LHCN-M2 (cell line): ENCODE measurements at places on chromosomes 4 and X. TPM values are rescaled to one million over a fixed set of nuclear protein-coding genes. Genes with fewer than 3 reads are reported as not detected.

The SPANXC gene
- total RNA-seq: not detected in 2 replicates

The ATP7A gene
- total RNA-seq: 6.7 and 7.2 TPM in 2 replicates

The SUPT20HL2 gene
- total RNA-seq: not detected in 2 replicates

The DCAF12L2 gene
- total RNA-seq: not detected in 2 replicates

The MAGEE2 gene
- total RNA-seq: not detected in 2 replicates

The TEC gene
- total RNA-seq: 6.8 and 7.3 TPM in 2 replicates

The CT83 gene
- total RNA-seq: not detected in 2 replicates

The WDR17 gene
- 0.11 and 0.26 TPM in 2 replicates for total RNA-seq

The MTMR8 gene
- not detected in 2 replicates for total RNA-seq

The PLP1 gene
- total RNA-seq: 0.17 TPM in 1 of 2 replicates, not detected in the other

The PAGE5 gene
- total RNA-seq: not detected in 2 replicates

DNA sequence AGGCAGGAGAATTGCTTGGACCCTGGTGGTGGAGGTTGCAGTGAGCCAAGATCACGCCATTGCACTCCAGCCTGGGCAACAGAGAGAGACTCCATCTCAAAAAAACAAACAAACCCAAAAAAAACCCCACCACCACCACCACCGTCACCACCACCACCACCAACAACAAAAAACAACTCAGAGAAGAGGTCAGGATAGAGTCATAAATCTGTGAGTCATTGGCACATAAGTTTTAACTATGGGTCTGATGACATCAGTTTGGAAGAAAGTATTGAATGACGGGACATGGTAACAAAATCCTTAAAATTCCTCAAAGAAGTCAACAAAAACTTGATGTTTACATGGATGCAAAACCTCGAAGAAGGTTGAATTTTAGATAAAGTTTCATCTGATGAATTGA is 288.0 kb upstream of the SFRP2 start:
- peak; percentile 74 for DNase-seq

DNA sequence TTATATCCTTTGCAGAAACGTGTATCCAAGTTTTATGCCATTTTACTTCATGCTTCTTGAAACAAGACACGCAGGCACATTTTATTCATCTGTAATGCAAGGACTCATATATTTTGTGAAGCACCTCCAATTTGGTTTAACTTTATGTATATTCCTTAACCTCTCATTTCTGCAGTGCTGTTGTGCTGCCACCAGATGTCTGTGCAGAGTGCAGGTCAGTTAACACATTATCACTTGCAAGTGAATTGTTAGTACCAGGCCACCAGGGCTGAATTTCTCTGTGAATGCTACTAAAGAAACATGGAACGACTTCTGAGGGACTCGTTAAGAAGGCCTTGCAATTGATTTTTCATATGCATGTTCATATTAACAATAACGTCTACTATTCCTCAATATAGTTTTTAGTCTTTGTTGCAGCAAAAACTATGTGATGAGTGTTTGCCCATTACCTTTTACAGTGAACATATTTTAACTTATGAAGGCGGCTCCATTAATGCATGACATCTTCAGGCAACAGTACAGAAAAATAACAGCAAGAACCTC is 770.3 kb downstream of the NLGN4X start:
- DNase-seq: no peak

GRCh38 chr4:149706942-149707341 is 108.7 kb downstream of the IQCM start:
- no peak for DNase-seq

DNA sequence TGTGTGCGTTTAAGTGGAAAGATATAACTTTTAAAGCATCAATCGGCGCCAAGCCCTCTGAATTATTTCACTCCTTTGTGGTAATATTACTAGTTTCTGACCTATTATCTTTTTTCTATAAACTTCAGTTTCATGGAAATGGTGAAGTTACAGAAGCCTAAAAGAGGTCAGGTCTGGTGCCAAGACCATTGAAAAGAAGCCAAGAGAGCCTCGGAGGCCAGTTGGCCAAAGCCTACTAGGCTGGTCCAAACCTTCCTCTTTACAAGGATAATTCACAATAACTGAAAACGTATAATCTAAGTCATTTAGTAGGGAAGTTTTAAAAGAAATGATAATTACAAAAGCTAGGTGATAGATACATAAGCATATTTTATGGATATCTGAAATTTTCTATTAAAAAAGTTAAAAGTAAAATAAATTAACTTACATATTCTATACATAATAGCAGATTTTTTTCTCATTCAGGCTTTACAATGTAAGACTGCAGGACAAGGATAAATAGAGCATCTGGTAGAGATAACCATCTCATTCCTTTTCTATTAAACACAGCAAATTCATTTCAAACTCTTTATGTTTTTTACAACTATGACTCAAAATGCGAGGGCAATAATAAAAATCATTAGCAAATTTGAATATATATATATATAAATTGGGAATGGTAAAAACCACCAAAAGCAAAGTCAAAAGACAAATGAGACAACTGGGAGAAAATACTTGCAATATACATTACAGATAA is 49.2 kb downstream of the WDFY3 start:
- no peak for DNase-seq

DNA sequence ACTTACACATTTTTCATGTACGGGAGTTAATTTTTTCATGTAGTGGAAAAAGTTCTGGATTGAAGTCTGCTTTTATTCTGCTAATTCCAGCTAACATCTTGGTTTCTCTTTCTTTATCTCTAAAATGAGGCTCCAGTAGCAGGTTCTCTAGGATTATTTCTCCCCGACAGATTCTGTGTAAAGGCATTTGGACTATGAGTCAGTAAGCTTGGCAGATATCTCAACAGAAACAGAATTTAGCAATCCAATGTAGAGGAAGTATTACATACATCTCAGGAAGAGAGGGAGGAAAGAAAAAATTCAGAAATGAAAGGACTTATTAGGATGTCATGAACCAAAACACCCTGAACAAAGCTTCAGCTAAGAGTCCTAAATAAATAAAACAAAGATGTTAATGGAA is 1682.3 kb upstream of the TENM3 start:
- no peak for DNase-seq

GRCh38 chr4:9875516-9875915 is 94.1 kb downstream of the DRD5 start:
- DNase-seq: no peak

DNA sequence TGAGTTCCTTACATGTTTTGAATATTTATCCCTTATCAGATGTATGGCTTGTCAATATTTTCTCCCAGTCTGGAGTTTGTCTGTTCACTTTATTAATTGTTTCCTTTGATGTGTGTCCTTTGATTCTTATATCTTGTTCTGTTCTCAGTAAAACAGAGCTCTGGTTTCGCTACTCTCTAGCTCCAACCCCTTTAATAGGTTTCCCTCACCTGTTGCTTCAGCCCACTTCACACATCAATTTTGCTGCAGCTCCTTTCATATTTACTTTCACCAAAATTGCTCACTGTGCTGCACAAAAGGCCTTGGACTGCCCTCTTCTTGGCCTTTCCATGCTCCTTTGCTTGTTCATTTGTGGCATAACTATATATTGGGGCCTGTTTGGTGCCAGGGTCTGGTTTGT is 85.1 kb downstream of the CFAP299 start:
- DNase-seq: no peak

- no peak for DNase-seq
Measured at GRCh38 chrX:37812110-37812509, 32.3 kb downstream of the CYBB start.

DNA sequence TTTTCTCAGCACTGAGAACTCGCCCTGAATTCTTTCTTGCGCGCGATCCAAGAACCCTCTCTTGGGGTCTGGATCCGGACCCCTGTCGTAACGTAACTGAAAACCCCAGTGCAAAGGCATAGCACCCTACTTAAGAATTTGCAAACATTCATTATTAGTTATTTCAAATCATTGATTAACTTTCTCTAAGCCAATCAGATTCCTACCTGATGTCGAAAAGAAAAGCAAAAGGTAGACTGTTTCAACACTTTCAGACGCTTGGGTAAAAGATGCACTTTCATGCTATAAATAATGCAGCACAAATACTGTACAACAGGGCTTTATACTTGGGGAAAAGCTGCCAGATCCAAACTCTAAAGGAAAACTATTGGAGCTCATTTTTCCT is 817 bp upstream of the WDR19 start:
- DNase-seq: no peak

DNA sequence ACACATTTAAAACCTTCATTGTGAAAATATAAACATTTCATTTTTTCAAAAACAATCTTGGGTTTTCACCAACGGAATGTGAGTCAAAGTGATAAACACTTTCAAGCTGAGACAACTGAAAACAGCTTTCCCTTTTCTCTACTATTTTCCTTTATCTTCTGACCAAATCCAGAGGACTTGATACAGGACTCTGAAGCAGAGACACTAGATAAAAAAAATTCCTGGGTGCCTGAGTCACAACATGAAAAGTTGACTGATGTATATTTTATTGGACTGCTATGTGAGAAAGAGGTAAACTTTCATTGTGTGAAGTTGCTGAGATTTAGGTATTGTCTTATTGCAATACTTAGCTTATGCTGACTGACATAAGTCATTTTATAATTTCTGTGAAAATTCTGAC is 411.2 kb downstream of the SPOCK3 start:
- no peak for DNase-seq

DNA sequence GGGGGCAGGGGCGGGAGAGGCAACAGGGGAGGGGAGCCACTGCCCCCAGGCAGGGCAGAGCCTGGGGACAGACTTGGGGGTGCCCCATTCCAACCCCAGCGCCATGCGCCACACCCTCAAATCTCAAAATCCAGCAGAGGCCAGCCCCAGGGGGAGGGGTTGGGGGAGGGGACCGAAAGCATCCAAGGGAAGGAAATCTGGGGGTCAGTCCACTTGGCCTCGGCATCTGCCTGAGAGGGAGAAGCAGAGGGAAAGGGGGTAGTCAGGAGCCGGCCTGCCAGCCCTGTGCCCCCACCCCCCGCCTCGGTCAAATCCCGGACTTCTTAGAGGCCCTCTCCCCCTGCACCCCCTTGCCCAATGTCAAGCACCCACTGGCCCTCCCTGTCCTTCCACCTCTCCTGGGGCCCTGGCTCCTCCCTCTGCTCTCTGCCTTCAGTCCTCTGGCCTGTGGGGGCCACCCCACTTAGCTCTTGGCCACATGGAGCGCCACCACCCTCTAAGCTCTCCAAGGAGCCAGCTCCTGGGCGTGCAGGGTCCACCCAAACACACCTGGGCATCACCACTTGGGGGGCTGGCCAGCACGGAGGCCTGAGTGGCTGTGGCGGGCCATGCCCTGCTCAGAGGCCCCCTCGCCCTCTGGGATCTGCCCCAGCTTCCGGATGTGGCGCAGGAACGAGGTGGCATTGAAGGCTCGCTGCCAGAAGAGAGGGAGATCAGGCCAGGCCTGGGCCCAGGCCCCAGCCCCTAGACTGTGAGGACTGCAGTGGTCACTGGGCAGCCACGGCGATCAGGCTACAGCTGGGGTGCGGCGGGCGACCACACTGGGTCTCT is 3.5 kb downstream of the PNCK start:
- no peak for DNase-seq

DNA sequence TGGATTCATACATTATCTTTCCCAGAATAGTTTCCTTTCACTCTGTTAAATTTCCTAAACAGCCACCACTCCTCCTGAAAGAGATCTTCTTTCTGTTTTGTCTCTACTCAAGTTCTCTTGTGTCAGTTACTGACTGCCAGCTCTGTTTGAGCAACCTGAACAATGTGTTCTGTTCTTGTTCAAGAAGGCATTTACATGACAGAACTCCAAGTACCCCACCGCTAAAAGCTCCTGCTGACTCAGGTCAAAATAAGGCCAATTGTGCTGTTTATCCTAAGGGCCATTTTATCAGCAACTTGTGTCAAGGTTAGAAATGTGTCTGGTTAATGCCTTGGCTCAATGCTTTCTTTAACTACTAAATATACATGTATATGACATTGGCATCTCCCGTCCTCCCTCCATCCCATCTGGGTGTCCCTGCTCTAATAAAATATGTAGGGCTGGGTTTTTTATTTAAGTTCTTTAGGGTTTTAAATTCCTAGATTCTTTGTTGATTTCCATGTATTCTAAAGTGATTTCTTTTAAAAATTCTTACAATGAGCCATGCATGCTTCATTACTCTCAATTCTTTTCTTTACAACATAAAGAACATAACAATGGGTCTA is 144.3 kb upstream of the PAQR3 start:
- no peak for DNase-seq

- DNase-seq: no peak
Measured at GRCh38 chr4:1850276-1850675, 5.7 kb downstream of the LETM1 start.

DNA sequence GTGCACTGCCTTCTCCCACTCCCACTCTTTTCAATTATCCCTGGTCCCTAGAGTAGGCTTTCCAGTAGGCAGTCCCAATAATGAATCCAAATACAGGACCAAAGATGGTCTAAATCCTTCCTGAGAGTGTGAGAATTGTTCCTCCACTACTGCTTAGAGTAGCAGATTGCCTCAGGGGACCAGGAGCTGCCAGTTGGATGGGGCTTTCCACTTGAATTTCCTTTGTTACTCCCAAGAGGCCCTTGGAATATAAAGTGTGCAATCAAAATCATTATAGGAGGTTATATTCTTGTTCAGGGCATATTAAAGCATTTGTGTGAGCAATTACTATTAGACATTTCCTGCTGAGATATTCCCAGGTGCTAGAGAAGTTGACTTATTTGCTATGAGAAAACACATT is 156.6 kb upstream of the TLL1 start:
- DNase-seq: no peak

DNA sequence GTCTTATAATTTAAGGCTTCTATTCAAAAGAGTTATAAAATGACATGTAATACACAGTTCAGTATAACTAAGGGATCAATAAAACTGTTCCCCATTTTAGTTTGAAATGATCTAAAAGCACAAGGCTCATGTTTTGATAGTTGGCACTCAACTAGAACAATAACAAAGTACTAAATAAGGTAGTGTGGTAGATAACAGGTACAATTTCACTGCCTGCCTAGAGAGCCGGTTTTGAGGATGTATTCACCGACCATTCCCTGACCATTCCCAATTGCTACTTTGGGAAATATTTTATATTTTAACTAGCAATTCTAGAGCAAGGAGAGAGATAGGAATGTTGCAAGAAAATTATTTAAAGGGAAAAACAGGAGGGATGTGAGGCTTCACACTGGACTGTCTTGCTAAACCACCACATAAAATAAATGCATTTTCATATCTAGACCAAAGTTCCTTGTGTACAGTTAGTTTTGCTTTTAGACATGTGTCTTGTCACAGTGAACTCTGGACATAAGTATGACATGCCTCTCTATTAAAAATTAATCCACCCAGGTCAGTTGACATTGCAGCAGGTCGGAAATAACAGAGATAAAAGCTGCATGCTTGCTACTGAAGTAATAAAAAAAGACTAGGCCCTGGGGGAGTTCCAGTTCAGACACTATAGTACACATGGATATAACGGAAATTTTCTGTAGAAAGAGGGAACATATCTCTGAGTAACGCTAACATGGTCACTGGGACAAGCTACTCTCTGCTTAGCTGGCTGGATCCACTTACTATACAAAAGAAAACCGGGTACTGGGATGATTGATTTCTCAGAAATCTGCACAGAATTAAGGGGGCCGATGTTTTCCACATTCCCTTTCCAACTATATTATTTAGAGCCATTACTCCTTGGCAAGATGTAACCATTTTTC is 56.3 kb upstream of the NAP1L5 start:
- DNase-seq: no peak
